Eye (tissue), 1 donor: ENCODE measurements at places on chromosomes 11 and 22.

DNA sequence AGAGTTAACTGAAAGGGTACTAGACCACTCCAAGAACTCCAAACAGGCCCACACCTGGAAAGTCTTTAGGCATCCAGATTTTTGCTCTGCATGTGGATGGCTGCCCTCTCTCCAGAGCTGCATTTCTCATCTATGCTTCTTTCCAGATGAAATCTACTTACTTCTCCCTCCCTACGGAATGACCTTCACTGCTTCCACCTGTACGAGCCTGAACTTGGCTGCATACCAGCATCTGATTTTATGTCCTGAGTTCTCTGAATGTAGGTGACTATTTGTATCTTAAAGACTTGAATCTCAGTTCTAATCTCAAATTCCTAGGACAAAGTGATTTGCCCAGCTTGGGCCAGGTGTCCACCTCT, 13.3 kb downstream of the CELF1 start:
- DNase-seq, result no peak

DNA sequence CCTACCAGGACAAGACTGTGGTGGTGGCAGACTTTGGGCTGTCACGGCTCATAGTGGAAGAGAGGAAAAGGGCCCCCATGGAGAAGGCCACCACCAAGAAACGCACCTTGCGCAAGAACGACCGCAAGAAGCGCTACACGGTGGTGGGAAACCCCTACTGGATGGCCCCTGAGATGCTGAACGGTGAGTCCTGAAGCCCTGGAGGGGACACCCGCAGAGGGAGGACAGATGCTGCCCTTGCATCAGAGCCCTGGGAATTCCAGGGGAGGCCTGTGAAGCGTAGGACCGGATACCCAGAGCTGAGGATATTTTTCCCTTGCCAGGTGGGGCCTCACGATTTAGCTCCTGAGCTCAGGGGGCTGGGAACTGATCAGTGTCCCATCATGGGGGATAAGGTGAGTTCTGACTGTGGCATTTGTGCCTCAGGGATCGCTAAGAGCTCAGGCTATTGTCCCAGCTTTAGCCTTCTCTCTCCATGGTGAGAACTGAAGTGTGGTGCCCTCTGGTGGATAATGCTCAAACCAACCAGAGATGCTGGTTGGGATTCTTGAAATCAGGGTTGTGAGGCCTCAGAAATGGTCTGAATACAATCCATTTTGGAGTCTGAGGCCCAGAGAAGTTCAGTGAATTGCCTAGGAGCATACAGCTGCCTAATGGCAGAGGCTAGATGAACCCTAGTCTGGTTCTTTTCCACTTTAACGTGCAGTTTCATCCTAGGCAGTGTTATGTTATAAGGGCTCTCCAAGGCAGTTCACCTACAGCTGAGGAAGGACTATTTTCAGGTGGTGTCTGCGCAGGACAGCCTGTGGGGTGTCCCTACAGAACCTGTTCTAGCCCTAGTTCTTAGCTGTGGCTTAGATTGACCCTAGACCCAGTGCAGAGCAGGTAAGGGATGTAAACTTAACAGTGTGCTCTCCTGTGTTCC, 19.5 kb downstream of the PIK3IP1 start:
- peak; percentile 90 for DNase-seq

DNA sequence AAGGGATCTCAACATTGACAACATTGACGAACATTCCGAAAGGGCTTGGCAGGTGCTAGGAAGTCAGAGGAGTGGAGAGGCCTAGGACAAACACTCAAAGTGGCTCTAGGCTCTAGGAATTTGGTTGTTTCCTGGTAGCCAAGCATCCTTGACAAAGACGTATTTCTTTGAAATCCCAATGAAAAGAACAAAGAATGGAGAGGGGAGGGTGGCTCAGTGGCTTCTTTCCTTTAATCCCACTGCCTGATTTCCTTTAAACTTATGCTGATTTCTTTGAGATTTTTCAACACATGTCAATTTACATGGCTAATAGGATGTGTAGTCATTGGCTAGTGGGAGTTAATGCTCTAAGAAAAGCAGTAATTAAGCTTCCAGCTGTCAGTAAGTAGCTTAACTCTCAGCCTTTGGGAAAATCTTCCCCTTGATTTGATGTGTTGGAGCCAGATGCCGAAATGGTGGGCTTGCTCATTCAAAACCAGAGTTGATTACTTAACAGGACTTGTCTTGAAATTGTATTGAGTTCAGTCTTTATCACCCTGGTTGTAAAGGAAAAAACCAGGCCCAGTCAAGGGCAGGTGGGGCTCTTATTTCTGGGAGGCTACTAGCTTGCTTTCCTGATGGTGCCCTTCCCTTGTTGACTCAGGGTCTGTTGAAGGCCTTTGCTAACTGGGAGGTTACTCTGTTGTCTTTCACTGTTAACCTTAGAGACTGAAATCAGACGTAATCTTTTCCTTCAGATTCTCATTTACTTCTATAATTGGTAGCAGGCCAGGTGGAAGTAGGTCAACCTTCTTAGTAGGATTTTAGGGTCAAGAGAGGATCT, 44.6 kb upstream of the SORL1-AS1 start:
- DNase-seq, result no peak

GRCh38 chr11:76041208-76041607, 165.1 kb downstream of the WNT11 start:
- no peak for DNase-seq

- DNase-seq, result no peak
Measured at GRCh38 chr22:47199261-47199978, 437.0 kb downstream of the TBC1D22A start.
